Transverse colon (tissue), 4 donors: ENCODE measurements at places on chromosomes 11 and 22. TPM values are rescaled to one million over a fixed set of nuclear protein-coding genes. Genes with fewer than 3 reads are reported as not detected.

Gene TESMIN
- total RNA-seq, result 1.00 TPM

Gene KCNJ1
- total RNA-seq, result not detected

Gene FAM180B
- total RNA-seq, result not detected

Gene CTTN
- total RNA-seq, result 449 TPM

Gene P2RY2
- total RNA-seq, result 21.4 TPM

Gene FGF3
- not detected for total RNA-seq

Gene OR51B5
- not detected for total RNA-seq

Gene ABTB2
- total RNA-seq, result 23.3 TPM

Gene CARD18
- not detected for total RNA-seq

Gene TRPM5
- 4.9 TPM for total RNA-seq

Gene SYT8
- total RNA-seq, result not detected

Gene DUSP8
- total RNA-seq, result 14.6 TPM

Gene OR5D13
- not detected for total RNA-seq

Gene PIH1D2
- total RNA-seq, result not detected

Gene FERMT3
- 27.0 TPM for total RNA-seq

Gene SLC43A1
- total RNA-seq, result 7.5 TPM

Gene PSMD13
- total RNA-seq, result 96.5 TPM

Gene MCHR1
- total RNA-seq, result not detected

Gene MRE11
- total RNA-seq, result 8.6 TPM

Gene POU2AF3
- total RNA-seq, result 9.6 TPM
